Activated CD4-positive, alpha-beta T cell treated with anti-CD3 and anti-CD28 coated beads for 4 hours (primary cell): ENCODE measurements at places on chromosomes 5 and 9.

- no peak for DNase-seq
These were observed 2.2 kb downstream of the THBS4 start for GRCh38 chr5:80037366-80037765.

- no peak for DNase-seq
These were observed 113.6 kb upstream of the RAPGEF1 start for GRCh38 chr9:131853434-131853833.

DNA sequence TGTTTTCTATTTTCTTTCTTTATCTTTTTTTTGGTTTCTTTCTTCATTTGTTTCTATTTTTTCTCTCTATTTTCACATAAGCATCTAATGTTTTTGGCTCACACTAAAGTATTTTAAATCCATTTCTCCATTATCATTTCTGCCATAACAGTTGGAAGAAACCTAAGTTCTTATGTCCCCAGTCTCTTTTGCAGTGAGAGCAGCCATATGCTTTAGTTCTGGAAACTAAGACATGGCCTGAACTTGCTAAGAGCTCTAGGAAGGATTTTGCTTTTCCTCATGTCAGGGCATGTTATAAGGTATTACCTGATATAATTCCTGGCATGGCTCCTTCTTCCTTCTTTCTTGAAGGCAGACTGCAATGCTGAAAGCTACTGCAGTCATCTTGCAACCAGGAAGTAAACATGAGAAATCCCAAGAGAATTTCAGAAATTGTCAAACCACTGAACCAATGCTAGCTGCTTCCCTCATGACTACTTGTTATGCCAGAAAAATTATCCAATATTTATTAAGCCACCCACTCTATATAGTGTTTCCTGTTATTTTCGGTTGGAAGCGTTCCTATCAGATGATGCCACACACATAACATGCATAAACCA is 171.1 kb downstream of the TAF11L14 start:
- no peak for DNase-seq

GRCh38 chr5:39835371-39835770 is 410.6 kb upstream of the DAB2 start:
- DNase-seq = no peak

DNA sequence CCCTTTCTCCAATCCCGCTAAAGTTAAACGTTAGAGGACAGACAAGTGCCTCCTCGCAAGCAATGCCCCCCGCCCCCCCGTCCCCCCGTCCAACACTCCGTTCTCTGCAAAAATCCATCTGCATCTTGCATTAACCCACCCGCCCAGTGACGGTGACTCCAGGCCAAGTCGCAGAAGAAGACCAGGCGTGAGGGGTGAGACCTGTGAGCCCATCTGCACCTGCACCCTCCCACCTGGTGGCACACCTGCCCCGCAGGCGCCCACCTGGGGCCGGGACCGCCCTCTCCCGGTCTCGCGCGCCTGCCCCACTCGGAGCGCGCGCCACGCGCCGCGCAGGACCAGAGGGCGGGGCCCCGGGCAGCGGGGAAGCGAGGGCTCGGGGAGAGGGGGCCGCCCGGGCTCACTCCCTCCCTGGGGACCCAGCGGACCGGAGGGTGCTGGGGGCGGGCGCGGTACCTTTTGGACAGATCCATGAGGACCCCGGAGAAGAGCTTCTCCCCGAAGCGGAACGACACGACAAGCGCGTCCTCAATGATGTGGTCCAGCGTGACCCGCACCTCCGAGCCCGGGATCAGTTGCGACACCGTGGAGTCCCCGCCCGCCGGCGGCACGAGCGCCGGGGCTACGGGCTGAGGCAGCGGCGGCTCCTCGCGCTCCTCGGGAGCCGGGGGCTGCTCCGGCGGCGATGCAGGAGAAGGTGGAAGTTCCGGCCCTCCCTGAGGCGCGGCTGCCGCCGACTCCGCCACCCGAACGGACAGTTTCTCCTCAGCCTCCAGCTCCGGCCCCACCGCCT is 705 bp downstream of the PWWP2A start:
- DNase-seq = peak; percentile 56

DNA sequence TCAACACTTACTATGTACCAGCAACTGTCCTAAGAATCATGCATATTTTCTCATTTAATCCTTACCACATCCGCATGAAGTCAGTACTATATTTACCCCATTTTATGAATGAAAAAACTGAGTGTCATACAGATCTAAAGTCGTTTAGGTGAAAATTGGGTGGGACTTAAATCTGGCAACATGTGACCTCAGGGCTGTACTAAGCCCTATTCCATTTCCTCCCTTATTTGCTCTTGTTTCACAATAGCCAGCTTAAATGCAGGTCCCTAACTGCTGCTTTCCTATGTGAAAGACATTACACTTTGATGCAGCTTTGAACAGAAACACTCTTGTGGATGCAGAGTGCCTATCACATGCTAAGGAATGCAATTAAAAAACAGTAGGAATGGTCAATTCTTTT is 2.5 kb upstream of the RAB14 start:
- no peak for DNase-seq
